ENCODE measurements at places on chromosomes 2 and 18.

DNA sequence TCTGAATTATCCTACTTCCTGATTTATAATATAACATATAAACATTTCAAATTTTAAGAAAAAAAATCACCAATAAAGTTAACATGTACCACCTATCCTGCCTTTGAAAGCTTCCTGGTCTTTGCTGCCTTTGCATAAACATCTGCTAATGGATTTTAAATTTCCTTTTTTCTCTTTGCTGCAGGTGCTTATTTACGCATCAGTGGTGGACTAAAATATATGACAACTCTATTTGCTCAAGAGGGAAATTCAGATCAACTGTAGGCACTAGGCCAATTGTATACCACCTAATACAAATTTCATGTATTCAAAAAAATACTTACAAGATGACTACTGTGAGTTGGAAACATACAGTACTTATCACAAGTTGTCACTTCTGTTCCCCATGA is 57.2 kb downstream of the RAD51AP2 start:
- H3K27ac ChIP-seq = no peak overlapping the region
- no peaks in the 10 kb centered on the region for H3K4me1 ChIP-seq
- no peak overlapping the region for H3K4me3 ChIP-seq
- no peaks in the 10 kb centered on the region for H3K36me3 ChIP-seq
- no peaks in the 10 kb centered on the region for H3K27me3 ChIP-seq

- no peaks in the 10 kb centered on the region for H3K36me3 ChIP-seq
- no peak overlapping the region for H3K27ac ChIP-seq
- no peak overlapping the region for H3K4me3 ChIP-seq
- H3K27me3 ChIP-seq = peaks cover 8% of the 10 kb centered on the region
- DNase-seq = no peak
- H3K4me1 ChIP-seq = no peaks in the 10 kb centered on the region
Measured at GRCh38 chr18:8455661-8456614, 153.3 kb upstream of the RAB12 start.

DNA sequence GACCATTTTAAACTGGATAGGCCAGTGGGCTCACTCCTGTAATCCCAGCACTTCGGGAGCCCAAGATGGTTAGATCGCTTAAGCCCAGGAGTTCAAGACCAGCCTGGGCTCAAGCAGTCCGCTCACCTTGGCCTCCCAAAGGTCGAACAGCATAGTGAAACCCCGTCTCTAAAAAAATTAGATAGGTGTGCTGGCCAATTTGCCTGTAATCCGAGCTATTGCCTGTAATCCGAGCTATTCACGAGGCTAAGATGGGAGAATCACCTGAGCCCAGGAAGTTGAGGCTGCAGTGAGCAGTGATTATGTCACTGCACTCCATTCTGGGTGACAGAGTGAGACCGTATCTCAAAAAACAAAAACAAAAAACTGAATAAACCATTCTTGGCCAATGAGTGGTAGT is 52.6 kb upstream of the EMILIN2 start:
- H3K4me1 ChIP-seq = no peaks in the 10 kb centered on the region
- no peak for DNase-seq
- peaks cover 41% of the 10 kb centered on the region for H3K36me3 ChIP-seq
- H3K27ac ChIP-seq = no peak overlapping the region
- H3K27me3 ChIP-seq = no peaks in the 10 kb centered on the region
- no peak overlapping the region for H3K4me3 ChIP-seq

DNA sequence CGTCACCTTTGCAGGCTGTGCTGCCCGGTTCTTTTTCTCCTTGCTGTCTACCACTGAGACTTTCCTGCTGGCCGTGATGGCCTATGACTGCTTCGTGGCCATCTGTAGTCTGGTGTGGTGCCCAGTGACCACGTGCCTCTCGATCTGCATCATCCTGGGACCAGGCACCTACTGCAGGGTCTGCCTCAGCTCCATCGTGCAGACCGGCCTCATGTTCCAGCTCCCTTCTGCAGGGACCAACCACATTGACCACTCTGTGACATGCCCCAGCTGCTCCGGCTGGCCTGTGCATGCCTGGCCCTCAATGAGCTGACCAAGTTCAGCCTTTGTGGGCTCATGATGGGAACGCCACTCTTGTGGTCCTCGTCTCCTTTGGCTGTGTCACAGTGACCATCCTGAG is 26.7 kb downstream of the COPS9 start:
- H3K27me3 ChIP-seq = peaks cover 6% of the 10 kb centered on the region
- H3K27ac ChIP-seq = no peak overlapping the region
- DNase-seq = no peak
- H3K4me1 ChIP-seq = no peaks in the 10 kb centered on the region

DNA sequence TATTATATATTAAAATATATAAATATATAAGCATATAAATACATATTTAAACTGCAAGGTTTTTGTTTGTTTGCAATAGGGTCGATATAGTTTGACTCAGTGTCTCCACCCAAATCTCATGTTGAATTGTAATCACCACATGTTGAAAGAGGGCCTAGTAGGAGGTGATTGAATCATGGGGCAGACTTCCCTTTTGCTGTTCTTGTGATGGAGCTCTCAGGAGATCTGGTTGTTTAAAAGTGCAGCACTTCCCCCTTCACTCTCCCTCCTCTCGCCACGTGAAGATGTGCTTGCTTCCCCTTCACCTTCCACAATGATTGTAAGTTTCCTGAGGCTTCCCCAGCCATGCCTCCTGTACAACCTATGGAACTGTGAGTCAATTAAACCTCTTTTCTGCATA is 2137.3 kb upstream of the CELF4 start:
- no peak overlapping the region for H3K4me3 ChIP-seq
- H3K4me1 ChIP-seq = no peaks in the 10 kb centered on the region
- H3K36me3 ChIP-seq = no peaks in the 10 kb centered on the region
- no peak for DNase-seq
- H3K27me3 ChIP-seq = no peaks in the 10 kb centered on the region
- no peak overlapping the region for H3K27ac ChIP-seq

DNA sequence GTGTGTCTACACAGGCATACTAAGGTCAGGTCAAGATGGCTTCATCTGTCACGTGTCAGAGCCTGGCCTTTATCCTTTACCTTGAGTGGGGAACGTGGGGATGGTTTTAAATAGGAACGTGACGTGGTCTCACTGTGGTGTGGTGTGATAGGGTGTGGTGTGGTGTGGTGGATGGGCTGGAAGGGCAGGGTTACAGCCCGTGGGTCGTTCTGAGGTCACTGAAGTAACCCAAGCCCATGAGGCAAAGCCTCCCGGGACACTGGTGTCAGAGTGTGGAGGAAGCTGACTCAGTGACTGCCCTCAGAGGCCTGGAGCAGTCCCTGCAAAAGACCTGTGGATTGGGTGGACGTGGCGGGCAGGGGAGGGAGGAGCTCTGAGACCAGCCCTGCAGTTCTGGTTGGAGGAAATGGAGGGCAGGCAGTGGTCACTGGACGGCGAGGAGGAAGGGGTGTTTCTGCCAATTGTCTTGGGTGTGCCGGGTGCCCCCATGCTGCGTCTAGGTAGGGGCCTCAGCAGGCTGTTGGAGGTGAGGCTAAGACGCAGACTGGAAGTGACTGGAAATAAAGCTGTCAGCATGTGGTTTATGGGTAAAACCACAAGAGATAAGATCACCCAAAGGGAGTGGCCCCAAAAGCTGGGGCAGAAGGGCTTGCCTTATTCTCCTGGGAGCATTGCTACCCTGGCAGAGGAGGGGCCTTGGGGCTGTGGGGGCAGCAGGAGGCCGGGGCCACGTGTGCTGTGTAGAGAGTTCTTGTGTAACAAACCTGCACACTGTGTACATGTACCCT is 84.8 kb downstream of the SH3RF3 start:
- peak overlapping the region; percentile 58 for H3K27ac ChIP-seq
- peak; percentile 76 for DNase-seq
- peaks cover 79% of the 10 kb centered on the region for H3K4me1 ChIP-seq
- no peaks in the 10 kb centered on the region for H3K36me3 ChIP-seq
- peaks cover 97% of the 10 kb centered on the region for H3K27me3 ChIP-seq

DNA sequence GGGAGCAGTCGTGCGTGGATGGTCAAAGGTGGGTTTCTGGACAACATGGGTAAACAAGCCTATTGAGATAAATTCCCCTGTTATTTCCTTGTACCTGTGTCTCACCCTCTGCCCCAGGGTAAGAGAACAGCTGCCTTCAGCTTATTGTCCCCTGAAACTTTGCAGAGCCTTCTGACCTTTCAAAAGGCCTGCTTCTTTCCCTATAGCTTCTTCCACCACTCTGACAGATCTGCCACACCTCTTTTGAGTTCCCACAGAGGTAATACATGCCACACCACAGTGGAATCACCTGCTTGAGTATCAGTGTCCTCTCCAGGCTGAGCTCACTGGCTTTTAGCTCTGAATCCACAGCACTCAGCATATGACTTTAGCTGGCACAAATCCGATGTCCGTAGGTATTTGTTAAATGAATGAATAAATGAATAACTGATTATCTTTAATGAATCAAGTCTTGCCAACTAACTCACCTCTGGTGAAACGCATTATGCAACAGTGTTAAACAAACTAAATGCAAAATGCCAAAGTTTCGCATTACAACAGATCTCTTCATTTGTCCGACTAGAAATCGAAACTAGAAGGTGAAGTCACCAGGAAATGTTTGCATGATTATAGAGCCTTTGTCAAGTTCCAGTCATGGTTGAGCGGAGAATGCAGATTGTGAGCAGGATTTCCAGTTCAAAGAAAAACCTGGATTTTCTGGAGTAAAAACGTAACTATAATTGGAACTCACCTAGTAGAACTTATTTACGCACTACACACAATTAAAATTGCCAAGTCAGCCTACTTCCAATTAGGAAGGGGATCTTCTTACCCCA is 16.4 kb downstream of the DYNAP start:
- no peaks in the 10 kb centered on the region for H3K4me1 ChIP-seq
- DNase-seq = no peak
- H3K36me3 ChIP-seq = no peaks in the 10 kb centered on the region
- no peak overlapping the region for H3K4me3 ChIP-seq

- H3K27ac ChIP-seq = no peak overlapping the region
- no peaks in the 10 kb centered on the region for H3K4me1 ChIP-seq
- H3K27me3 ChIP-seq = no peaks in the 10 kb centered on the region
- no peaks in the 10 kb centered on the region for H3K36me3 ChIP-seq
- H3K4me3 ChIP-seq = no peak overlapping the region
Measured at GRCh38 chr2:209913786-209914345, 88.6 kb upstream of the RPE start.

GRCh38 chr2:147501968-147502367 is 342.9 kb upstream of the ACVR2A start:
- H3K27ac ChIP-seq = no peak overlapping the region
- H3K4me3 ChIP-seq = no peak overlapping the region
- H3K36me3 ChIP-seq = no peaks in the 10 kb centered on the region
- DNase-seq = no peak

- peaks cover 56% of the 10 kb centered on the region for H3K27me3 ChIP-seq
- H3K4me1 ChIP-seq = peaks cover 29% of the 10 kb centered on the region
- no peak overlapping the region for H3K27ac ChIP-seq
- peak overlapping the region; percentile 62 for H3K4me3 ChIP-seq
- peak; percentile 13 for DNase-seq
Measured at GRCh38 chr2:15941871-15942710, 1.7 kb downstream of the MYCN start.

GRCh38 chr2:223260681-223261080 is 208.7 kb downstream of the KCNE4 start:
- no peaks in the 10 kb centered on the region for H3K27me3 ChIP-seq
- no peak overlapping the region for H3K27ac ChIP-seq
- no peaks in the 10 kb centered on the region for H3K36me3 ChIP-seq

DNA sequence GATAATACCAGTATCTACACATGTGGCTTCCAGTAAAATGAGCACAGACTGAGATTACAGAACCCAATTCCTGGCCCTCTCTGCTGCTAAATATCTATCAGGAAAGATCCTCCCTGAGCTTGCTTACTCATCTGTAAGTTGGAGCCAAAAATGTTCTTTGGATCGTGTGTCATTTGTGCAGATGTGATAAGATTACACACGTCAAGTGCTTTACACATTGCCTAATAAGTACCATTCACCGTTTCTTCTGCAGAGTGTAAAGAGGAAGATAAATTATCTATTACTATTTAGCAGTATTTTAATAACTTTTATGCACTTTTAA is 23.2 kb upstream of the SLC20A1 start:
- no peaks in the 10 kb centered on the region for H3K27me3 ChIP-seq
- H3K36me3 ChIP-seq = no peaks in the 10 kb centered on the region
- H3K4me1 ChIP-seq = peaks cover 29% of the 10 kb centered on the region
